ENCODE measurements at places on chromosomes 4 and X.
A peak's percentile ranks its signal among the peaks of the same experiment; 100 is the strongest.

DNA sequence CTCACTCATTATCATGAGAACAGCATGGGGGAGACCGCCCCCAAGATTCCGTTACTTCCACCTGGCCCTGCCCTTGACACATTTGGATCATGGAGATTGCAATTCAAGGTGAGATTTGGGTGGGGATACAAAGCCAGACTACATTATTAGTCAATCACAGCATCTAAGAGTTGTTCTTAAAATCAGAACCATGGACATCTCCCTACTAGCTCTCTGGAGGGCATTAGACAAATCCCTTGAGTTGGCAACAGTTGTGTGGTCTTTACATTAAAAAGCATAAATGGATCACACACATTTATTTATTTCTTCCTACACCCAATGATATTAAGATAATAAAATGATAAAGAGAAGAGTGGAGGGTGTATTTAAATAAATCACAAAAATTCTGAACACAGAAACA, 262.8 kb upstream of the VCX start:
- DNase-seq = no peak

DNA sequence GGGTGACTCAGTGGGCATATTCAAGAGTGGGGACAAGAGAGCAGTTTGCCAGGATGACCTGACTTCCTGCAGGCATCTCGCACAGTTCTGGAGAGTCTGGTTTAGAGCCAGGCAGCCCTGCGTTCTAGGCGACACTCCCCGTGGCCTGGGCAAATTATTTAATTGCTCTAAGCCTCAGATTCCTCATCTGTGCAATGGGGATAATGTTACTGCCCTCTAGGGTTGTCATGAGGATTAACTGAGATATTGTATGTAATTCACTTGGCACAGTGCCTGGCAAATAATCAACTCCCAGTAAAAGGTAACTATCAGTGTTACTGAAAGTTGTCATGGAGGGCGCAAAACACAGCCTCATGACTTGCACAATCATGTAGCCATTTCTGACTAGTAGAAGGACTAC, 48.8 kb upstream of the PITX2 start:
- DNase-seq = no peak

- no peak for DNase-seq
Observed at GRCh38 chr4:145840162-145840768, 98.4 kb downstream of the ZNF827 start.

- DNase-seq = peak; percentile 18
Observed at GRCh38 chr4:1569461-1570151, 114.5 kb downstream of the FAM53A start.

DNA sequence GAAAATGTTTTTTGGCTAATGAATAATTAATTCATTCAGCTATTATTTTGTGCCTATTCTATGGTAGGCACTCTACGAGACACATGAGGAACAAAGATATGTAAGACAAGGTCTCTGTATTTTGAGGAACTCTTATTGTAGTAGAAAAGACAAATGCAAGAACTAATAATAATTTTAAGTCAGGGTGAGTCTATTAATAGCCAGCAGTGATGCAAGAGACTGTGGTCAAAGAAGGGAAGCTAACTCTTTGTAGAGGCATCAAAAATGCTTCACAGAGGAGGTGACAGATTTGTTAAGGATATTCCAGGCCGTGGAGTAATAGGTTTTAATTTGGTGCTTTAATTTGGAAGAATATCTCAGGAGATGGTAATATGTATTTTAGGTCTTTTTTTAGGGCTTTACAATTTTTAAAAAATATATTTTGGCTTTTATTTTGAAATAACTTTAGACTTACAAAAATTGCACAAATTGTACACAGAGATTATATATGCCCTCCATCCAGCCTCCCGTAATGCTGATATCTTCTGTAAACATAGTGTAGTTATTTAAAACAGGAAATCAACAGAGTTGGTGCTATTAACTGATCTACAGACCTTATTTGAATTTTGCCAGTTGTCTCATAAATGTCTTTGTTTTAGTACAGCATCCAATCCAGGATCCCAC, 48.1 kb downstream of the DCLK2 start:
- no peak for DNase-seq

GRCh38 chrX:1725472-1725871, 110.6 kb downstream of the ASMT start:
- DNase-seq = no peak

- no peak for DNase-seq
Observed at GRCh38 chr4:82891707-82892466, 934 bp upstream of the SEC31A start.

- no peak for DNase-seq
Observed at GRCh38 chr4:104643805-104644204, 149.1 kb upstream of the CXXC4 start.

- DNase-seq = no peak
Observed at GRCh38 chr4:173420324-173420752, 21.4 kb upstream of the SCRG1 start.

DNA sequence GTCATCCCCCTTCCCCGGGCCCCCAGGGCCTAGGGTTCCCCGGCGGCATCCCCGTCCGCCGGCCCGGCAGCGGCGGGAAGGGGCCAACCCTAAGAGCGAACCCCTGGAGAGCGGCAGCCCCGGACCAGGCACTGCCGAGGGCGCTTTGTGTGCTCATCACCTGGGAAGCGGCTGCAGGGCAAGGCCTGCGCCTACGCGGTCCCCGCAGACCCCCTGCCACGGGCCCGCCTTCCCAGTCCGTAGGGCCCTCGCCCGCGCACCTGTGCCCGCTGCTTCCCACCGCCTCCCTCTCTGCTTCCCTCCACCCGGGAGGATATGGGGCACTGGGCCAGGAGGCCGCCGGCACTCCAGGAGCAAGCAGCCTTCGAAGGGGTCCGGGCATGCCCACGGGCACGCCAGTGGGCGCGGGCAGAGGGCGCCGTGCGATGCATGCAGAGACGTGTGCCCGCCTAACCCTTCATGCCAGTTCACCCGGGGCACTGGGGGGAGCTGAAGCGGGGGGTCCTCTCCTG, 2.6 kb downstream of the FLNA start:
- no peak for DNase-seq

DNA sequence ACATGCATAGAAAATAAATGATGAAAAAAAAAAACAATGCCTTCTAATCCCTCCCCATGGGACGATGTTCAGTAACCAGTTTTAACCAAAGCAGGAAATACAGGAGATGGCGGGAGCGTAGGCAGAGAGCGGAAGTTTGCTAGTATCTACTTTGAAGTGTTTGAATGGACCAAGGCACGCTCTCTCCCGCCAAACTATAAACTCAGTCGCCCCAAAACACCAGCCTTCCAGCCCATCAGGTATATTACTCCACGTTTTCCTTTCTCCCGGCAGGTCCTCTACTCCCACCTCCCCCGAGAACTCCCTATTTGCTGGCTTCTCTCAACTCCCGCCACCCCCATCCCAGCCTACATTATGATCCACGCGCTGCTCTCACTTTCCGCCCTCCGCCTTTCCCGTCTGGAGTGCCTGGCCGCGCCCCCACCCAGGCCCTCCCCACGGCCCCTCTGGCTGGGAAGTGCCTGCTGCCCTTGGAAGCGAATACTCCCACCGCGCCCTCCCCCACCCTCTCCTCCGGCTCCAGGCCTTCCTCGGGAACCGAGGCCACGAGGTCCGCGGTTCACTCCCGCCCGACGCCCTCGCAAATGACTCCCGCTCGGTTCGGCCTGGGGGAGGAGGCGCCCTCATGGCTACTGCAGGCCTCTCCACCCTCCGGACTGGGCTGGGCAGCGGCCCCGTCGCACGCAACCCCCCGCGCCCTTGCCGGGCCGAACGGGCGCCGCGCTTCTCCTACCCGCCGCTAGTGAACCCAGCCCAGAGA, 723 bp downstream of the DHX15 start:
- peak; percentile 72 for DNase-seq

- DNase-seq = peak; percentile 37
Observed at GRCh38 chr4:2253160-2254084, 8.5 kb downstream of the MXD4 start.

DNA sequence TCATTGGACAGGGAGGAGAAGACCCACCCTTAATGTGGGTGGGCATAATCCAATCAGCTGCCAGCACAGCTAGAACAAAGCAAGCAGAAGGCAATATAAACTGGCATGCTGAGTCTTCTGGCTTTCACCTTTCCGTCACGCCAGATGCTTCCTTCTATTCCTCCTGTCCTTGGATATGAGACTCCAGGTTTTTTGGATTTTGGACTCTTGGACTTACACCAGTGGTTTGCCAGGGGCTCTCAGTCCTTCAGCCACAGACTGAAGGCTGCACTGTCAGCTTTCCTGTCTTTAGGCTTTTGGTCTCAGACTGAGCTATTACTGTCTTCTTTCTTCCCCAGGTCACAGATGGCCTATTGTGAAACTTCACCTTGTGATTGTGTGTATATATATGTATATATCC, 32.2 kb upstream of the UGT2B4 start:
- DNase-seq = no peak

GRCh38 chrX:103253608-103254007, 1.3 kb downstream of the TCEAL8 start:
- peak; percentile 26 for DNase-seq

GRCh38 chr4:182257016-182257415, 13.8 kb downstream of the TENM3 start:
- DNase-seq = no peak

DNA sequence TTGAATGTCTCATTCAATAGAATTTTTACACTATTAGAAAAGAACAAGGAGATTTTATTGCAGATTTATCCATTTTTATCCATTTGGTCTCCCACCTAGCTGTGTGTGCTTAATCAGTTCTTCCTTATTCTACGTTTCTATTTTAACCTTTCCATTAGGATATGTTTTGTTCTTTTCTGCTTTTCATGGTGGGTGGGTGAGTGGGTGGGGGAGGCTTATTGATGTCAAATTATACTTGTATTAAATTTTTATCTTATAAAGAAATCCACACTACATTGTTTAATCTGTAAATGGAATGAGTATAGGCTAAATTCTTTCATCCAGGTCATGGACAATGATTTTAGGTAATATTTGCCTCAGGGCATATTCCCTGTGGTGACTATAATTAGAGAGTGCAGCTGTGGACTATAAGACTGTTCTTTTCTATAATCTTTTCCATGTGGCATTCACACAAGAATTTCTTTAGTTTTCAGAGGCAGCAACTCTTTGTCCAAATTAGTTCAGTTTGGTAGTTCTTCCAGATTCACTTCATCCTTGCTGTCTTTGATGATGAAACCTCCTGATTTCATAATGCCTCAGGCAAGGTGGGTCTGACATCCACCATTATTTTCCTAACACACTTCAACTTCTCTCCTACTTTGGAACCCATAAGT, 2451.8 kb downstream of the PCDH7 start:
- no peak for DNase-seq

GRCh38 chr4:123867910-123868587, 471.5 kb downstream of the SPRY1 start:
- DNase-seq = no peak

DNA sequence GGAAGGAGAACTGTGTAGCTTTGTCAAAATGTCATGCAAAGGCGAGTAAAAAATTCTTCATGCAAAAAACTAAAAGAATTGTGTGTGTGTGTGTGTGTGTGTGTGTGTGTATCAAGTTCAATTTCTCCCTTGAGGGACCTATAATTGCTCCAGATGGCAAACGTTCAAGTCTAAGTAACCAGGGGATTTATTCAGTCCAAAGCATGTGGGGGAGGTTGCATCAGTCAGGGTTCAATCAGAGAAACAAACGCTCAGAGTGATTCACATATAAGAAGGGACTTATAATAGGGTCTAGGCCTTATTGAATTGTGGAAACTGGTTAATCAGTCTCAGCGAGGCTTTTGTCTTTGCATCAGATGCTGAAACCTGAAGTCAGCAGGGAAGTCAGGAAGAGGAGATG, 5.0 kb downstream of the DCAF8L1 start:
- DNase-seq = no peak

- no peak for DNase-seq
Observed at GRCh38 chrX:45050558-45050957, 150.1 kb downstream of the DIPK2B start.

GRCh38 chr4:6245246-6246169, 24.1 kb upstream of the WFS1 start:
- DNase-seq = no peak

- DNase-seq = peak; percentile 29
Observed at GRCh38 chrX:110082161-110082560, 79.2 kb downstream of the TMEM164 start.
